ENCODE measurements at places on chromosomes 1 and 21.

DNA sequence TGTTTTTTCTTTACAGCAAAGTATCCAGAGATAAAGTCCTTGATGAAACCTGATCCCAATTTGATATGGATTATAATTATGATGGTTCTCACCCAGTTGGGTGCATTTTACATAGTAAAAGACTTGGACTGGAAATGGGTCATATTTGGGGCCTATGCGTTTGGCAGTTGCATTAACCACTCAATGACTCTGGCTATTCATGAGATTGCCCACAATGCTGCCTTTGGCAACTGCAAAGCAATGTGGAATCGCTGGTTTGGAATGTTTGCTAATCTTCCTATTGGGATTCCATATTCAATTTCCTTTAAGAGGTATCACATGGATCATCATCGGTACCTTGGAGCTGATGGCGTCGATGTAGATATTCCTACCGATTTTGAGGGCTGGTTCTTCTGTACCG, 6.5 kb downstream of the DEGS1 start:
- no peak for DNase-seq

GRCh38 chr1:110481968-110482623, 31.1 kb downstream of the PROK1 start:
- no peak for DNase-seq

- no peak for DNase-seq
Measured at GRCh38 chr1:106921186-106921585, 135.3 kb upstream of the PRMT6 start.

GRCh38 chr1:200319148-200319547, 90.7 kb downstream of the ZNF281 start:
- no peak for DNase-seq

DNA sequence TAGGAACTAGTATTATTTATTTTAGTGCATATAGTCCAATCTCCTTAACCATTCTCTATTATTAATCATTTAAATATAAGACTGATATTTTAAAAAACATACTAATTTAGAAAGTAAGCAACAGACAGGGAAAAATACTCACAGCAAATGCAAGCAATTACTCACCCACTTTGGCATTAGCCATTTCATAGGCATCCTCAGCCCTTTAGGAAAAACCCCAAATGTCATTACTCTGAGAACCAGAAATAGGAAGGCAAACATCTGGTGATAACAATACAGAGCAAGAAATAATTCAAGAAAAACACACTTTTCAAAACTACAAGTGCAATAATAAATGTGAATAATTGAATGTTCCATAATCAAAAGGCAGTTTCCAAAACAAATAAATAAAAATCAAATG, 545.1 kb downstream of the PLPP3 start:
- DNase-seq: no peak

- DNase-seq: no peak
Measured at GRCh38 chr1:910311-910880, 13.3 kb upstream of the SAMD11 start.

- DNase-seq: no peak
Measured at GRCh38 chr1:7962636-7963377, 1.3 kb downstream of the PARK7 start.

- DNase-seq: no peak
Measured at GRCh38 chr1:218302155-218302554, 17.1 kb downstream of the RRP15 start.

- DNase-seq: no peak
Measured at GRCh38 chr1:225941187-225941941, at the start of gene LEFTY2. LEFTY2 (minus strand) TSS chr1:225941220; CDS start chr1:225941140, 80 bp downstream.

DNA sequence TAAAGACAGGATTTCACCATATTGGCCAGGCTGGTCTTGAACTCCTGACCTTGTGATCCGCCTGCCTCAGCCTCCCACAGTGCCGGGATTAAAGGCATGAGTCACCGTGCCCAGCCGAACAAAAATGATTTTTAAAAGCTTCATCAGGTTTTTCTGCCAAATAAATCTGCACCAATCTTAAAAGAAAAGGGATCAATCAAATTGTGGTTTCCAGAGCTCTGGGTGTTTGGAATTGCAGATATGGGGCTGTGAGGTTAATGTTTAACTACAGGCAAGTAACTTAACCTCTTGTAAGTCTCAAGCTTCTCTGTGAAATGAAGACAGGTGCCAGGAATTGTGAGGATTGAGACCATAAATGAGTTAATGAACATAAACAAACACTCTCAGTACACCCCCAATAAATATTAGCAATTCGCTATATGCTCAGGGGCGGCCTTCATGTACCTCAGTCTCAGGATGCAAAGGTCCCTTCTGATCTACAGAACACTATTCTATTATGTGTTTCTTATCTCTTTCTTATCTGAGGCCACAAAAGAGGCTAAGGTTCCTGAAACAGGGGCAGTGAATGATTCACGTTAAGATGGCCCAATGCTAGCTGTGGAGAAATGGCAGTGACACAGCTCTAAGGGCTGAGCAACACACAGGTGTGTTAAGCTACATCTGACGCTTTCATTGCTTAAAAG, 7.1 kb upstream of the GNPAT start:
- DNase-seq: no peak

- DNase-seq: no peak
Measured at GRCh38 chr1:218933513-218933912, 240.2 kb upstream of the LYPLAL1 start.

- no peak for DNase-seq
Measured at GRCh38 chr1:179812501-179813292, 64.9 kb downstream of the TOR1AIP2 start.

- DNase-seq: peak; percentile 45
Measured at GRCh38 chr1:152486400-152487006, 24.1 kb upstream of the LCE5A start.

All from H1 (cell line).